ENCODE measurements at places on chromosomes 16 and 17.

GRCh38 chr16:56631197-56631596 is 1.3 kb upstream of the MT1M start:
- DNase-seq = no peak

DNA sequence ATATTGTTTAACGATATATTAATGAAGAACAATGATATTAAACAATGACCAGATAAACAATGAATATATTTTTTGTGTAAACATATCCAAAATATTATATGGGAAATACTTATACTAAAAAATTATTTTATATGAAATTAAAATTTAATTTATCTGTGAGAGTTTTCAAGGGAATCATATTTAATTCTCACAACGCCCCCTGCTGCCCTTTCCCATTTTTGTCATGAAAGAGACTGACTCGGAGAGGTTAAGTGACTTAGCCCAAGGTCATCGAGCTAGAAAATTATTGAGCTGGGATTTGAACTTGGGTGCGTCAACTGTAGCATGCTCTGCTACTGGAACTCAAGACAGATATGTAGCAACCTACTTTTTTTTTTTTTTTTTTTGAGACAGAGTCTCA is 7.2 kb upstream of the MYCBPAP start:
- DNase-seq = no peak

DNA sequence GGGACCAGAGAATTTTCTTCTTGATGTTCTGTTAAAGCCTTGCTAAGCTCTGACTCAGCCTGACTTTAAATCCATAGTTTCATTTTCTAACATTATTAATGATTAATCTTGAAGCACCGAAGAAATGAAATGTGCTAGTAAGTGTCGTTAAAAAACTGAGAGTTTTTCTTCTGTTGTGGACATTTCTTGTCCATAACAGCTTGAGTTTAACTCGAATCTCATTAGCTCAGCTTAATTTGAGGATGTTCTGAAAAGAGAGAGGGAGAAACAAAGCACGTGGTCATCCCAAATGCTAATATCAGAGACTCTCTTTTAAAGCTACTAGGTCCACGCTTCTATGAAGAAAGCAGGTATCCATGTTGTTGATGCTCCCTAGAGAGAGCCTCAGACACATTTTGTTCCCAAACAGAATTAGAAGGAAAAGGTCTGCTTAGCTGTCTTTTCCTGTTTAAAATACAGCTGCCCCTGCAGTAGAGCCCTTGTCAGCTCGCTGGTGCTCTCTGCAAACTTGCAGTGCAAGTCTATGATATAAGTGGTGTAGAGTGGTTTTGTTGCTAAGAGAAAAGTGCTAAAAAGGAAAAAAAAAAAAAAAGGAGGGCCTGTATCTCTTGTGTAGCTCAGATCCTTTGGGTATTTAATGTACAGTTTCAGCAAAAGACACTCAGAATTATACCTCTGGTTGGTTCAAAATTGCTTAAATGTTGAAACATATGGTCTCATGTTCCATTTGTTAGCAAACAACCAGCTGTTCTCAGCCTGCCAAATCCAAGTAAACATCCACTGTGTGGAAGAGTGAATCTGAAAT is 191.1 kb upstream of the TBX2 start:
- DNase-seq = no peak

- DNase-seq = no peak
Observed at GRCh38 chr16:17949141-17949981, 387.2 kb downstream of the NPIPA8 start.

GRCh38 chr17:69870091-69870530 is 204.9 kb upstream of the KCNJ16 start:
- DNase-seq = no peak

DNA sequence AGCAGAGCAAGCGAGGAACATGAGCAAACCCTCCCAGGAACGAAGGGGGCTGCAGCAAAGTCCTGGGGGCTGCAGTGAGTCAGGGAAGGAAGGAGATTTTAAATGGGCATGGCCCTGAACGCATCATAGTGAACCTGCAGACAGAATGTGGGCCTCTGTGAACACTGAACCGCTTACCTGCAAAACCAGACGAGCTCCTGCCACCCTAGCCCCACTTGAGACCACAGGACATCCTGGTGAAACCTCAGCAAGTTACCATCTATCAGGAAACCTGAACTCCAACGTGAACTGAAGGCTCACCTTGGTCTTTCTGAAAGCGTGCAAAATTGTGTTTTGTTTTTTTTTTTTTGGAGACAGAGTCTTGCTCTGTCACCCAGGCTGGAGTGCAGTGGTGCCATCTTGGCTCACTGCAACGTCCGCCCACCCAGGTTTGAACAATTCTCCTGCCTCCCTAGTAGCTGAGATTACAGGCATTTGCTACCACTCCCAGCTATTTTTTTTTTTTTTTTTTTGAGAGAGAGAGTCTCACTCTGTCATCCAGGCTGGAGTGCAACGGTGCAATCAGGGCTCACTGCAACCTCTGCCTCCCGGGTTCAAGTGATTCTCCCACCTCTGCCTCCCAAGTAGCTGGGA is 30.8 kb downstream of the FANCA start:
- no peak for DNase-seq

DNA sequence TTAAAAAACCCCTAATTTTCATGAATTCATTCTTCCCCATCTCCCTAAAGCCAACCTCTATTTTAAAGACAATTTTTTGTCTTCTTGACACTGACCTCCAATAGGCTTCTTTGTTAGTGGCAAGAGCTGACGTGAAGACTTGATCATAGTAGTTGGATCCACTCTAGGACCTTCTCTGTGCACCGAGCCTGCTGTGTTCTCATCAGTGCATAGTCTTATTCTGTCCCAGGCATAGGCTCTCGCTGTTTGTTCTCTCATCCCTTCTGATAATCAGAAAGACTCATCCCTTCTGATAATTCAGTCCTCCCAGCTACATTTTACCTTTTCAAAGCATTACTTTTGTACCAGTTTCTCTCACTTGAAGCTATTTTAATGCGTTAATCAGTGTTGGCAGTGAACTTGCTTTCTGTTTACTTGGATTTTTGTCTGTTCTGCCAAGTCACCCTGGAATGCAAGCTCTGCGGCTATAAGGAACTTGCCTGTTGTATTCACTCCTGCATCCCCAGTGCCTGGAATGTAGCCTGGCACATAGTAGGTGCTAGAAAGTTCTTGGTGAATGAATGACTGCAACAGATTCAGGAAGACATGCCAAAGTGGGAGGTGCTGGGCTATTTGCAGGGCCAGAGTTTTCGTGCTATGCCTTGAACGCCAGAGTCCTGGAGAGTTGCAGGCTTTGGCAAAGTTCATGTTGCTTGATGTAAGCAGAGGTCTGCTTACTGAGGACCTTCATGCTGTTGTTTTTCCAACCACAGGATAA is 147.6 kb upstream of the MPHOSPH6 start:
- no peak for DNase-seq

- no peak for DNase-seq
Observed at GRCh38 chr17:5958850-5959249, 111.3 kb upstream of the WSCD1 start.

- DNase-seq = no peak
Observed at GRCh38 chr16:89489898-89490438, 393 bp downstream of the ANKRD11 start.

- no peak for DNase-seq
Observed at GRCh38 chr17:15309793-15310192, 31.6 kb downstream of the TEKT3 start.

- no peak for DNase-seq
Observed at GRCh38 chr17:1197781-1198490, 18.2 kb upstream of the ABR start.

GRCh38 chr17:10069301-10069700 is 129.1 kb downstream of the GAS7 start:
- no peak for DNase-seq

DNA sequence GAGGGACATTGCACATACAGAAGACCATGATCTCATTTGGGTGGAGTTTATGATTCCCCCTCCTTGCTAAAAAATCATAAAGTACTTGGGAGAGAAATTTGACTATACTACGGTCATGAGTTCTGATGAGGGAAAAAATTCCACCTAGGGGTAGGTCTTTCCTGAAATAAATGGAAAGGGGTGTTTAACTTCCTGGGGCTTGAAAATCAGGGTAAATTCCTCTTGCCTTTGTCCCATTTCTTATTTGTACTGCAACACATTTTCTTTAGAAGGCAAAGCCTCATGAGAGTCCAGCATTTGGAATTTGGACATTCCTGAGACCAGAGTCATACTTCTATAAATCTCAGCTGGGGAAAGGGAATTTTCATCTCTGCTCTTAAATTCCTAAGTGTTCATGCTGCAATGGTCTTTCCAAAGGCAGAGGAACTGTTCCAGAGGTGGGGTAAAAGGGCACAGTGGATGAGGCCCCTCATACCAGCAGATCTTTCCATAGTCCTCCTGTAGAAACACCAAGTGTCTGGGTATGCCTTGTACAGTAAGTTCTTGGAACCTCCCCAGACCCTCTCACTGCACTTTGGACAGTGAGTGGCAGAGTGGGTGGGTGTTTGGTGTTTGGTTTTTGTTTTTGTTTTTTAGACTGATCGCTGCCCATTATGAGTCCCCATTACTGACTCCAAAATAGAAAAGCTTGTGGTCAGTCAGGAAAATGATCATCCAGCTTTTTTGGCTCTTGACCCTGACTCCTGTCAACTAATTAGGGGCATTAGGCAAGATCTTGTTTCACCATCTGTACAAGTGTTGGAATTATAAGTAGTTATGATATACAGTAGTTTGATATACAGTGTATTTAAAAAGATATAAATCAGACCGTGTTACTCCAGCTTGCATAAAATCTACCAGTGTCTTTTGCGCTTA is 6.0 kb downstream of the LYRM1 start:
- DNase-seq = no peak

GRCh38 chr16:3578610-3579551 is 1.7 kb upstream of the NLRC3 start:
- no peak for DNase-seq

DNA sequence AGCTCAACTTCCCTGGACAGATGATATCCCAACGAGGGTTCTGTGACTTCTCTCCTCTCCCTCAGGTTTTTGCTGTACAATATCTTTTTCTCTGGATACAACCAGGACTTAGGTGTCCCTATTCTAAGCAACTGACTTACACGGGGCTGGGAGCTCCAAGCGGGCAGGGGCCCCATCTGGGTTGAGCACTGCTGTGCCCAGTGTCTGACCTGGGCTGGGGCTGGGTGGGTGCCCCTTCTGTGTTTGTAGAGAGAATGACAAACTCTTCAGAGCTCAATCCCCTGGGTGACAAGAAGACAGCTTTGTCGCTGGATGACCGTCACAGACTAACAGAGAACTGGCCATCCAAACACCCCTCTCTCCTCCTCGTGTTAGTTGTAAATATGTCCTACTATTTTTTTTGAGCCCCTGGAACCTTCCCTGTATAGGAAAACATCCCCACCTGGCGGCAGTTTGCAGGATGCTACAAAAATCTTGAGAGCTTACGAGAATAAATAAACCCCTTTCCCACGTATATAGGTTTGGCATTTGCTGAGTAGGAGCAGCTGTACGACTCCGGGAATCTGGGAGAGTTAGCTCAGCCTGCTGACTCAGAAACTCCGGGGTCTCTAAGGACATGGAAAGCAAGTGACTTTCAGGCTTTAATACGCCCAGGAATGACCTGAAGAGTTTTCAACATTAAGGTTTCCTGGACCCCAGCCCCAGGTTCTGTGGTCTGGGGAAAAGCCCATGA is 23.7 kb upstream of the RCVRN start:
- no peak for DNase-seq

GRCh38 chr17:66283971-66284370 is 18.4 kb upstream of the PRKCA start:
- no peak for DNase-seq

DNA sequence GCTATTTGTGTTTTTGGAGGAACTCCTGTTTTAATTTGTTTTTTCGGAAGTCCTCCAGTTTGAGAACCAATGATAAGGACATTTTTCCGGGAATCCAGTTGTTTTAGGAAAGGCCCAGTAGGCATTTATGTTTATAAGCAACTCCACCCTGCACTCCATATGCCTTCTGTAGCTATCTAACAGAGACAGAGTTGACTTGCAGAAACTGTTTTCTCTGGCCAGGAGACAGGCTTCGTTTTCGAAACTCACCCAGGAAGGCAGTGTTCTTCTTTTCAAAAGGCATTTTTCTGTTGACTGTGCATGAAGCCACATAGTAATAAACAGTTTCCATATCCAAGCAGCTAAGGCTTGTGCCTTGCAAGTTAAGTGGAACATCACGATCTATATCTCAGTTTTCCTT is 587.1 kb downstream of the WWOX start:
- no peak for DNase-seq

- DNase-seq = no peak
Observed at GRCh38 chr17:491086-492021, 138.7 kb upstream of the RPH3AL start.

- no peak for DNase-seq
Observed at GRCh38 chr17:61351745-61352407, 47.8 kb upstream of the TBX2 start.

All from NCI-H510A (cell line).